ENCODE measurements at places on chromosomes 16 and 17. TPM values are rescaled to one million over a fixed set of nuclear protein-coding genes. Genes with fewer than 3 reads are reported as not detected.

SGCA gene
- total RNA-seq, result 16.9 TPM

KRTAP4-3 gene
- total RNA-seq, result not detected

DNA sequence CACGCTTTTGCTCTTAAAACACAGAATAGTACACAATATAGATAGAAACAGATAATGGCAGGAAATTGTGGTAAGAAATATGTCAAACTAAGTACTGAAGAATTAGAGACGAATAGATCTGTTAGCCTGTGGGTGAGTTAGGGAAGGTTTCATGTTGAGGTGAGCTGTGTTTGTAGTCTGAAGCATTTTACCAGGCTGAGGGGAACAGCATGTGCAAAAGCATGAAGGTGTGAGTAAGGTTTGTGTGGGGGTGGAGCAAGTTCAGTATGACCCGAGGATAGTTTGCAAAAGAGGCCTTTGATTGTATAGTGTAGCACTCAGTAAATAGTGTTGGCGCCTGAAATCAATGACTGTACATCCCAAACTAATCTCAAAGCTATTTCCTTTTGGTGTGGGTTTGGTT is 13.8 kb downstream of the IGSF6 start:
- no peak for DNase-seq

DNA sequence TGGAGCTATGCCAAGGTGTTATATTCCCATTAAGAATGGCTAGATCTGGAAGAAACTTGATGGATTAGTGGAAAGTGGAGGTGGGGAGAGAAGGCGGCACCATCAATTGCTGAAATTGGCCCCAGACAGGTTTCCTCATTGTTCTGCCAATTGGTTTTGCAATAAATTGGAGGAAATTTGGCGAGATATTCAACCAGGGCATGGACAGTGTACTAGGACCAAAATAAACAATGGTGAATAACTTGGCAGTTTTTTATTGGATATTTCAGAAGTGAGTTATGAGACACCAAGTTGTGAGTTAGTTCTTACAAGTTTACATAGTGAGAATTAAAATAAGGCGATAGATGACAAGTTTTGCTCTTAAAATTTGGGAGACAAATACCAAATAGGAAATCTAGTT is 41.1 kb upstream of the SOX9 start:
- DNase-seq, result no peak

GRCh38 chr17:43774304-43775250 is 4.2 kb downstream of the DUSP3 start:
- no peak for DNase-seq

DNA sequence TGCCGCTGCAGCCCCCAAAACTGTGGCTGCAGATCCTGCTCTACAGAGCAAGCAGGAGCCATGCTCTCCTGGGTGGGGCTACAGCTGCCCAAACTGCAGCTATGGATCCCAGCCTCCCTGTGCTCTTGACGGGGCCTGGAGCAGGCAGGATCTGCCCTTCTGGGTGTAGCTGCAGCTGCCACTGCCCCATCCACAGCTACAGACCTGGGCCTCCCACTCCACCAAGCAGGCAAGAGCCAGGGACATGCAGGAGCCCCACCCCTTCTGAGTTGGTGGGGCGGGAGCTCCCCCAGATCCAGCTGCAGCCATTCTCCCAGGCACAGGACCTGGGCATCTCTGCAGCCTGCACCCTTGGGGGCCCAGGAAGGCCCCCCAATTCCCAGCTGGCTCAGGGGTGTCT is 551.2 kb upstream of the CA10 start:
- DNase-seq, result no peak

GRCh38 chr17:67476787-67477335 is 99.8 kb downstream of the PITPNC1 start:
- DNase-seq, result no peak

DNA sequence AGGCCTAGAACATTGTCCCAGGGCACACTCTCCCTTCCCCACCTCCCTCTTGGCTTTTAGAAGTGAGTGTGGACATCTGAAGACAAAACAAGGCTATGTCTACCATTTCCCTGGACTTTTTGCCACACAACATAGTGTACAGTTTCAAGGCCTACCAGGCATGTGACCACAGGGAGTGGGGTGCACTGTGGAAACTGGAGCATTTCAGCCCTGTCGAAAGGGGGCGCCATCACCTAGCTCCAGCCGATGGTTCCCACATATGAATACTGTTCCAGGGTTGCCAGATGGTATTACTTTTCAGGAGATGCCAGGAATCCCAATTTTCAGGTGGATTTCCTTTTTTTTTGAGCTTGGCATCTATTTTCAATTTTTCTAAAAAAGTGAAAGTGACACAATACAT is 140.7 kb downstream of the KATNIP start:
- no peak for DNase-seq
